ENCODE measurements at places on chromosomes 4 and X.

GRCh38 chrX:153768311-153769157 lies 4.5 kb downstream of the PLXNB3 start:
- no peak for DNase-seq

GRCh38 chrX:133792198-133792953 lies 193.0 kb downstream of the GPC3 start:
- peak; percentile 5 for DNase-seq

- DNase-seq = no peak
These were observed 259.8 kb downstream of the KCNIP4 start for GRCh38 chr4:21688596-21689265.

DNA sequence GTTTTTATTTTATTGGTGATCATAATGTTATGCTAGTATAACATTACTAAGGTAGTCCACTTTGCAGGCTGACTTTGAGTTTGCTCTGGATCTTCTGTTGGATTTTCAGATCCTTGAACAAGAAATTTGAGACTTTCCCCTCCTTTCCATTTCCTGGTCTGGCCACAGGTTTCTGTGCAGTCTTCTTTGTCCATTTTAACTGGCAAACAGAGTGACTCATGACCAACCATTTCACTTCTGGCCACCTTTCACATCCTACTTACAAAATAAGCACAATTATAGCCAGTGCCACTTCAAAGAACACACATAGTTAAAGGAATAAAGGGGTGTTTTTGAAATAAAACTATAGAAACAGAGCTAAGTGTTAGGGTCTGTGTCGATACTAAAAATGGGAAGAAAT lies 8.4 kb downstream of the ANK2 start:
- DNase-seq = no peak

DNA sequence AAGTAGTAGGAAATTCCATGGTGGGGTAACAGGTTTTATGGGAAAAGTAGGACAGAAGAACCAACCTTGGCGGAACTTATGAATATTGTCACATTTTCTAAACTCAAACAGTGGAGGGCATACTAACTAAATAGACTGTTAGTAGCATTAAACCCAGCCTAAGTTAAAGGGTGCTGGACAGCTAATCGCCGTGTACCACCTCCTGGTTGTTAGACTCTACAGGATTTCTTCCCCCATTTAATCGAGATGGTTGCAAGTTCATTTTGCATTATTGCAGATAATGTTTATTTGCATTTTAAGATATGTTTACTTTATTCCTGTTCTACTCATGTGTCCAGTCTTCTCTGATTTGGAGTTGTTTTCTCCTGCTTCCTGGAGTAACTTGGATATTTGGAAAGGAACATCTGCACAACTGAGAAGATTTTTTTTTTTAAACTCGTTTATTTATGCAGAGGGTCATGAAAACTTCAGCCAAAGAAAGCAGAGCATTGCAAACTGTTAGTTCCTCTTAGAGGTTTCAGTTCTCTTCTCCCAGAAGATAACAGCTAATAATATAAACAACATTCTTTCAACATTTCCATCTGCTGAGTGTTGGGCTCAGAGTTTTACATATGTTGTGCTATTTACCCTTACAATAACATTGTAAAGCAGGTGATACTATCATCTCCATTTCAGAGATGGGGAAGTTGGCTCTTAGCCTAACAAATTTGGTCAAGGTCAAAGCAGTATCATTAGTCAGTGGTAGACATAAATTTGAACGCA lies 51.5 kb upstream of the TBC1D9 start:
- DNase-seq = no peak

- DNase-seq = no peak
These were observed 30.4 kb upstream of the CPLX1 start for GRCh38 chr4:856225-856901.

DNA sequence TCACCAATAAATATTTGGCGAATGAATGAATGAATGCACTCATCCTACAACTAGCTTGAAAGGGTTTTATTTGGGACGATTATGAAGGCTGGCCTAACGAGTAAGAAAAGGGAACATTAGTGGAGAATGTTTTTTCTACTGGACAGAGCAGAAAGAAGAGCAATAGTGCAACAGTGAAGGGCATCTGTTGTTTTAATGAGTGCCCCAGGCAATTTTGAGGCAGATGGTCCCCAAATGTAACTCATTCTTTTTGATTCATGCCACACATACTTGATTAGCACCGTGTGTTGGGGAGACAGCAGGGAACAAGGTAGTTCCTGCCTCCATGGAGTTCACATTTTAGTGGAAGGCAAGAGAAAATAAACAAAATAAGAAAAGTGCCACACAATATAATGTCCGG lies 22.7 kb upstream of the INTS6L start:
- no peak for DNase-seq

DNA sequence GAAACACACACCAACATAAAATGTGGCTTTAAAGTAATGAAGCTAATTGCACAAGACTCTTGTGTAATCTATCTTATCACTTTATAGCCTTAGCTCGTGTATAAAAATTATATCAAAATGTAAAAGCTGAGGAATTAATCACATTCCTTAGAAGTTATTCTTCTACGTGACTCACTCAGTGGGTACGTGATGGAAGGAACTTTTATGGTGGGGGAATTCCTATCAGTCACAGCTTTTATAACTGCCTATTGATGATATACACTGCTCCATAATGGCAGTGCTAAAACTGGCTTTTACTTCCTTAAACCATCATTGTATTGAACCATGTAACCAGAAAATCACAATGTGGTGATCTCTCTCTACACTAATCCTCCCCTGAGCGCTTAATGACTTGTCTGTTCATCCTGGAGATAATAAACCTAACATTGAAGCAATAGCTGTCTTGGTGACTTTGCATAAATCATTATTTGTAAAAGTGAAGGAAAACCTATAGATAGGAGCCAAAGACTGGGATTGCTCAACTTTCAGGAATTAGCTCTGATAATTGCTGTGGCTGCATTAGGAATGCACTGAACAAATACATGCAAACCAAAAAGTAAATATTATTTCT lies 276.7 kb downstream of the GBA3 start:
- DNase-seq = no peak

GRCh38 chrX:68644861-68645260 lies 2.6 kb upstream of the STARD8 start:
- DNase-seq = no peak

DNA sequence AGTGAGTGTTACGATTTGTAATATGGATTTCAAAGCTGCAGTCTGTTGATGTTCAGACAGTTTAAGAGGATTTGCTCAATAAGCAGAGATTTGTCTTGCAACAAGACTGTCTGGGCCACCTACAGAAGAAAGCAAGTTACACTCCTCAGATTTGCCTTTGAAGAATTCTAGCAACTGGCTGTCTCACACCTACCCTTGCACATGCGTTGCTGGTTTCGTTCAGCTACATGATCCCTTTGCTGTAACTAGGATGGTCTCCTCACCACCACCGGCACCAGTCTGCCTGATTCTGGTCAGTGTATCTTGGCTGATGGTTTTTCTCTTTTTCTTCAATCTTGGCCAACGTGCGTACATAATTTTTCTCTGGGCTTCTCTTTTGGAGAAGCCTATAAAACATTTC lies 172.7 kb upstream of the LCORL start:
- DNase-seq = no peak

- no peak for DNase-seq
These were observed 20.0 kb downstream of the SLC25A43 start for GRCh38 chrX:119419146-119419545.

- no peak for DNase-seq
These were observed 198.9 kb downstream of the MID1IP1 start for GRCh38 chrX:38999967-39000745.

GRCh38 chr4:140136509-140136908 lies 17.5 kb downstream of the MAML3 start:
- no peak for DNase-seq

DNA sequence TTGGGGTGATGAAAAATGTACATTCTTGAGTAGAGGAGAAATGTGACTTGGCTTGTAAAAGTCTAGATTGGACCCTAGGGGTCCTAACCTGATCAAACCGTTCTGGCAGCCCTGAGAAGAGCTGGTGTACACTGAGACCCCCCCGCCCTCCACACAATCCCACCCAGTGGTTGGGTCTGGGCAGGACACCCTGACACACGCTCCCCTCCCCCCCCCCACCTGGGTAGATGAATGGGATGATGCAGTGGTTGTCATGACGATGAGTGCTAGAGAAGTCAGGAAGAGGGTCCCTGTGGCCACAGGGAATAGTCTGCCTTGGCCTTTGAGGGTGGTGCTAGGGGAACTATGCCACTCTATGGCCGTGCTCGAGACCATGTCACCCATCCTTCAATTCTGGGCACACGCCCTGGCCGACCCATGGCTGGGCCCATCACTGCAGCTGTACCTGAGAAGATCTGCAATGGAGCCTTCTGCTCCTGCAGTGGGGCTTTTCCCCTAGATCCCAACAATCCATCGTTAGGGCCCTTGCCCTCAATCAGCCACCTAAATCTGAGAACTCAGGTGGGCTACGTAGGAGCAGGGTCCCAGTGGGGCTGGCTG lies 4.4 kb downstream of the CDK16 start:
- DNase-seq = no peak

GRCh38 chr4:9835430-9835829 lies 54.0 kb downstream of the DRD5 start:
- no peak for DNase-seq

DNA sequence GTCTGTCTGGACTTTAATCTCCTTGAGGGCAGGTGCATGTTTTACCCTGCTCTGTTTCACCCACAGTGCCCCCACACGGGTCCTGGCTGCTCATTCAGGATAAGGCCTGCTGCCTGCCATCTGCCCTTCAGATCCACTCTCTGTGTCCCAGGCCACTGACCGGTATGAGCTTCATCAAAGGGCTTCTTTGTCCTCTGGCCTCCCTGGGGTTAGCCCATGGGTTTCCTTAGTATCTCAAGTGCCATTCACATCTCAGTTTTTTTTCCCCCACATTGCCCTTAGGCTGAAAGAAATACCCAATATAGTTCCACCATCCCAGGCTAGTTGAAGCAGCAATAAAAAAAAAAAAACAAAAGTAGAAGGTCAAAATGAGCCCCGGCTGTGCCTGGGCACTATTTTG lies 9.3 kb downstream of the CD99L2 start:
- no peak for DNase-seq

- no peak for DNase-seq
These were observed 355.0 kb upstream of the EMCN start for GRCh38 chr4:100872811-100873210.

GRCh38 chrX:103344606-103345005 lies 11.7 kb upstream of the TCEAL9 start:
- DNase-seq = no peak

DNA sequence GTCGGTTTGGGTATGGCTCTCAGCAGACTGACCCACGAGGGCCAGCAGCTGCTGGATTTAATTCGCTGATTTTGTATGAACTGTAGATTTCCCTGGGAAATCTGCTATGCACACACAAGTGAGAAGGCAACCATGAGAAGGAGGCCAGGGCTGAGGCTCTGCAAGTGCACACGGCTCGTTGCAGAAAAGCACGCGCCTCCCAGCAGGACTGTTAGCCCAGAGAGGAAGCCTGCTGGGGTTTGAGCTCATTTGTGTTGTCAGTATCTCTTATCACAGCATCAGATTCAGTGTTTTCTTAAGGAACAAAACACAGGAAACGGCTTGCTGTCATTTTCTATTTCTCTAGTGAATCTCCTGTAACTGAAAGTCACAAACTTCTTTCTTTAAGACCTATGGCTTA lies 296.2 kb upstream of the FAT1 start:
- no peak for DNase-seq

GRCh38 chr4:168787334-168787733 lies 222.7 kb downstream of the CBR4 start:
- DNase-seq = no peak

DNA sequence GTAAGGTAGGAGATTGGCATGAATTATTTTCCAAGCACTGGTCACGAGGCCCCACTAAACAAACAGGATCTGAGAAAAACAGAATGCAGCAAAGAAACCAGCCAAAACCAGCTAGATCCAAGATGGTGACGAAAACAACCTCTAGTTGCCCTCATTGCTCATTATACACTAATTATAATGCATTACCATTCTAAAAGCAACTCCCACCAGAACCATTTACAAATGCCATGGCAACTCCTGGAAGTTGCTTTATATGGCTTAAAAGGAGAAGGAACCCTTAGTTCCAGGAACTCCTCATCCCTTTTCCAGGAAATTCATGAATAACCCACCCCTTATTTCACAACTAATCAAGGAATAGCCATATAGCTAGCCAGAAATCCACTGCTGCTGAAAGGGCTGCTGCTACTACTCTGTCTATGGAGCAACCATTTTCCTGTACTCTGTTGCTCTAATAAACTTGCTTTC lies 69.3 kb downstream of the ABCB7 start:
- no peak for DNase-seq

- DNase-seq = no peak
These were observed 1511.3 kb upstream of the AGA start for GRCh38 chr4:178953447-178954120.

DNA sequence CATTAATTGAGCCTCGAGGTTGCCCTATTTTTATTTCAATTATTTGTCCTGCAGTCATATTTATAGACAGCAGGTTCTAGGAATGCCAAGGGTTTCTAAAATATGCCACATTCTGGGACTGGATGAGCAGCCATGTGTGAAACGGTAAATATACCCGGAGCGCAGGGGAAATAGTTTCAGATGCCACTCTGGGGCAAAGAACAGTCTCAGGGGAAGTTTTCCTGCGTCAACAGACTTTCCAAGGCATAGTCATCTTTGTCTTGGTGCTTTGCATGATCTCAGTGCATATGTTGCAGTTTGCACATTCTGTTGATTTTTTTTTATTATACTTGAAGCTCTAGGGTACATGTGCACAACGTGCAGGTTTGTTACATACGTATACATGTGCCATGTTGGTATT lies 71.0 kb downstream of the GPAT3 start:
- no peak for DNase-seq

DNA sequence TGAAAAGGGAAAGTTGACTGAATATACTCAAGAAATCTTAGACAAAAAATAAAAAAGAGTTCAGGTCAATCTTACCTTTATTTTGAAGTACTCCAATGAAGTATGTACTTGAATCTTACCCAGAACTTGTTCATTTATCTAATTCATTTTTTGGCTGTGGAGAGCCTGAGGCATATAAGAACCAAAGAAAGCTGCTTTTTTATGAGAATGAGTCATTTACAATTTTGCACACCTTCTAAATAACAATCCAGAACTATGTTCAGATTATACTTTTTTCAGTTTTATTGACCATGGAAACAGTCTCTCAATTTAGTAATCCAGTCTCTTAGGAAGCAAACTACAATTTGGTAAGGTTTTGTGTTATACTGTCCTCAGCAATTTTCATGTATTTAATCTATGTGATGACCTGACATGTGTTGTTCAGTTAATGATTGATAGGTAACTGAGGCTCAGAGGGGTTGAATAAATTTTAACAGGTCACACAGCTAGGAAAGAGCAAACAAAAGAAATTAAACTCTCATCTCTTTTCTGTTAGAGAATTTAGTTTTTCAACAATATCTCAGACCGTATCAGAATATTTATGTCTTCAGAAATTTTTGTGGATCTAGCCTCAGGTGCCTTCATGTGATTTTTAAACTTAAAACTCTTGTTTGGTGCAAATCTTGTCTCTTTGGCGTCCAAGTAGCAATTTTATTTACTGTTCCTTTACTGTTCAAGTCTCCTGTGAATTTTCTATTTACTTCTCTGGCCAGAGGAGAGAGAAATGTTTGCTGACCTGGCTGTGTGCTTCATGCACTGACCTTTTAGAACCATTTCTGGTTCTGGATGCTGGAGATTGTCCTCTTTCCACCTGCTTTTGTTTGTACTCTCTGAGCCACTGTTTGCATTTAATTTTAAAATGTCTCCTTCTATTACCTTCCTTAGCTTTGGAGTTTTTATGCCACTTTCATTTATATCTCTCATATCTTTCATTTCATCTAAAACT lies 1453.4 kb downstream of the STIM2 start:
- no peak for DNase-seq

- no peak for DNase-seq
These were observed 10.6 kb downstream of the ING2 start for GRCh38 chr4:183515411-183515810.

GRCh38 chr4:121975784-121976183 lies 23.9 kb upstream of the TRPC3 start:
- no peak for DNase-seq

All from activated T-helper 1 cell treated with anti-CD3 and anti-CD28 coated beads, Interleukin-2, amount 50 U/mL, for 16 hours (primary cell).